Stimulated activated CD4-positive, alpha-beta T cell treated with anti-CD3 and anti-CD28 coated beads, TNF-alpha, amount 100 ng/mL, for 4 hours (primary cell): ENCODE measurements at places on chromosomes 6 and 20.

DNA sequence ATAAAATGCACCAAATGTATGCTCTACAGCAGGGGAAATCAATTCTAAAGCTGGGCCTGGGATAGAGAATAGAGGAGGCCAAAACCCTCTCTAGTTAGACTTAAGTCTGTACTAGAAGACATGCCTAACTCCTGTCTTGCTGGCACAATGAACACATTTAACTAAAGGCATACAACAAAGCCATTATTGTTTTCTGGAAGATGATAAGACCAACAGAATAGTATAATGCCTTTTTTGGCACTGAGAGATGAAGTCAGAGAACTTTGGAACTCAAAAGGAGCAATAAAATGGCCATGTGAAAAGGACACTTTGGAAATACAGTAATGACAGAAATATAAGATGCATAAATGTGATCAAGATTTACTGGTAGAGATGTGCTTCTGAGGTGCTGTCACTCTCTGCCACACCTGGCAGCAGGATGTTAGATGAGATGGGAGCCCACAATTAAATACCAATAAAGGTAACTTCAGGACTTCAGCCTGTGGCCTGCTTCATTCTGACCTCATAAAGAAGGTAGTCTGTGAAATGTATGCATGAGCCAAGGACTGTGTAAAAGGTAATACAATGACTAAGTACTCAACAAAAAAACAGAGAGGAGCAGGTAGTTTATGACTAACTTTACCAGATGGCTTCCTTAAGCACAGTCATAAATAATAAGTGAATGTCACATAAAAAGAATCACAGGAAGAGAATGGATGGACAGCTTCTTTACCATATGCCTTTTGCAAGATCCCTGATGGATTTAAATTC lies 333.4 kb downstream of the BCKDHB start:
- DNase-seq, result no peak

DNA sequence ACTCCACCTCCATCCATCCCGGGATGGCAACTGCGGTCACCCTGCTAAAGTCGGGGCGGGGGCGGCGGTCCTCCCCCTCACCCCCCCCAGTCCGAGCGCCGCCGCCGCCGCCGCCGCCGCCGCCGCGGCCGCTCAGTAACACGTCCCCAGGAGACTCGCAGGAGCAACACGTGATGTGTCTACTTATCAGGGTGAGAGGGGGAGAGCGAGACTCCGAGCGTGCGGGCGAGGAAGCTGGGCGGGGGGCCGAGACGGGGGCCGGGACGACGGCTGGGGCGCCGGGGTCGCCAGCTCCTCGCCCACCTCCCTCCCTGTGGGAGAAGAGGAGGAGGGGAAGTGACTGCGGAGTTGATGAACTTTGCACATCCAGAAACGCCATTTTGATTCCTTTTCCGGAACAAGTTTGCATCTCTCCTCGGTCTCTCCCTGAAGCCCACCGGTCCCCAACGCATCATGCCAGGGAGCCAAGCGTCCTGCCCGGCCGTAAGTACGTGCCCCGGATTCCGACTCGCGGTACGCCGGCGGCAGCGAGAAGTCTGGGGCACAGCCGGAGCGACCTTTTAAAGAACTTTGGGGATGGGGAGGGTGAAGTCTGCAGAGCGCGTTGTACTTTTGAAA lies at the start of gene RREB1:
TSS of gene RREB1 (plus strand) at position 384 of the 618 bp plus-strand sequence. CDS start 73,951 bp downstream, outside the sequence.
- DNase-seq, result peak; percentile 46

- no peak for DNase-seq
Measured at GRCh38 chr6:32177183-32177787, 920 bp upstream of the RNF5 start.

DNA sequence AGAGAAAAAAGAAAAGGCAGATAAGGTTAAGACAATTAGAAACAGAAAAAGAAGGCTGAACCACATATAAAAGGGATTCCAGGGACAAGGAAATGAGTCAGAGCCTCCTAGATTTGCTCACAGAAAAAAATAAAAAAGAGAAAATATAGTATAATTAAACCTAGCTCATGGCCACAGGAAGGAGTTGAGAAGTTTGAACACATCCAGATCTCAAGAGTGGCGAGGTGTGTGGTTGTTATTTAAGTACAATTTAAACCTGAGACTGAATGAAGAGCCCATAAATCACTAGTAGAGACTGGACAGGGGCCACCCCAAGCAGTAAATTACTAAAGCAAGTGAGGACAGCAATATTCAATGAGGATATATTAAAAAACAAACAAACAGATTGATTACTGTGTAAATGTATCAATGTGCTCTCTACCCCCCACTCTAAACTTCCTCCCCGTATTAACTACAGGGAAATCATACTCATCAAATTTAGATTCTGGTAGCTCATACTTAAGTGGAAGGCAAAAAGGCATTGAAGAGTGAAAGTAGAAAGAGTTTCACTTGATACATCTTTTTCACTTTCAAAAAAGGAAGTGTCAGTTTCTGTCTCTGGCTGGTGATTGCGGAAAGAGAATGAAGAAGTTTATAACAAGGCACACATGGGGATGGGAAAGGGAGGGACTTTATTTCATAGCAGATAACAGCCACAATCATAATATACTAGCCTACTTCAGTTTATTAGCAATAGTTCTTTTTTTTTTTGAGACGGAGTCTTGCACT lies 49.3 kb upstream of the SCAF8 start:
- no peak for DNase-seq

DNA sequence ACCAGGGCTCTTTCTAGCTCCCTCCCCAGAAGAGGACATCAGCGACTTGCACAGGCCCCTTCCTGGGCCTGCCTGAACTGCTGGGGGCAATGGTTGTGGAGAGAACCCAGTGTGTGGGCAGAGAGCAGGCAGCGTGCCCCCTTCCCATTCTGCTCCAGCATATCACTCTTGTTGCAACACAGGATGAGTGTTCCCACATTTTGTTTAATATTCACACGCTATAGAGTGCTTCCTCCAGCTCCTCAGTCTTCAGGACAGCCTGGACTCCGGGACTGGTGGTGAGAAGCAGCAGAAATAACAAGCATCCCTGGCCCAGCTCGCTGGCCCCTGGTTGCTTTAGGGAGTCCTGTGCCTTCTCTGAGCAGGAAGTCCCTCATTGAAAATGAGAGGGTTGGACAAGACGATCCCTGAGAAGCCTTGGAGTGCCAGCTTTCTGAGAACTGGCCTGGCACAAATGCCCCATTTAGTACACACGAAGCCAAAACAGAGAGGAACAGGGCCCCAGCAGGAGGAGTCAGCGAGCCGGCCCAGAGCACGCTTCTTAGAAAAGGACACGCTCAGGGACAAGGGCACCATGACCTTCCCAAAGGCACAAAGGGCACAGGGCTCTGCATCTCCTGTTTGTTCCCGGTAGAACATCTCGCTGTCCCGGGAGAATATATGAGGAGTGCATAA lies 84.2 kb upstream of the FOXC1 start:
- no peak for DNase-seq

DNA sequence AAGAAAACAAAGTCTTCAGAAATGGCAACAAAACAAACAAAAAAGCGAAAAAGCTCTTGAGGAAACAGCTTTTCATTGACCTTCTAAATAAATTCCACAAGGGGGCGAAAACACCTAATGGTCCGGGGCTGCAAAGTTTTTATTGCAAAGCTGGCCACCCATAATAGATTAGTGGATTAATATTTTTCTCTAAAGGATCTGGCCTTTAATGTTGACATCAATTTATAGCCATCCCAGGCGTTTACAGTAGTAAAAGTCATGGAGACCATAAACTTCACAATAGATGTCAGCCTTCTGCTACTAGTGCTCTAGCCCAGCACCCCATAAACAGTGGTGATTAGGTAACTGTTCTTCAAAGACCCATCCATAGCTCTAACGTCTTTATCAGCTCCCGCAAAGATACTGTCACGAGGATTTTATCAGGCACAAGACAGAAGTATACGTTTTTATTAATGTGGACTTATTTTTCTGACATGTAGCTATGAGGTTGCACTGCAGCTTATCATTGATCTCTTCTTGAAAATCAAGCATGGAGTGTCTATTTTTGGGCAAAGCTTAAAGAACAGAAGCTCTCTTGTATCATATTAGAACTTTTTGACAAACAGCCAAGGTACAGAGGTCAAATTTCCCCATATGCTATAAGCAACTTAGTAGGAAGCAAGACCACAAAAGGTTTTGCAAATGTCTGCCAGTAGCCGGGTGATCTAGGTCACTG lies 4.7 kb downstream of the CITED2 start:
- DNase-seq, result no peak

DNA sequence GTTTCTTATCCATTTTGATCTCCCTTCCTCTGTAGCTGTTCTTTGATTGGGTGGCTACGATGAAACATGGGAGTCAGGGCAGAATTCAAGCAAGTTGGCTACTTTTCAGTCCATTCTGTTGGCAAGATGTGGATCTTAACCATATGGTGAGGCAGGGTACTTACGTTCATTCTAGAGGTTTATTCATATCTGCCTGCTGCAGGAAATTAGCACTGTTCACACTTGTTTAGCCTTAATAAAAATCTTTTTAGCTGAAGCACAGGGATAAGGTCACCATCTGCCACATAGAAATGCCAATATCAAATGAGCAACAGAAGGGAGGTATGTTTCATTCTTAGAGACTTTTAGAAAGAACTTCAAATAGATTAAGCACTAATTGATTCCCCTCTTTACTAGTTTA lies 83.9 kb downstream of the GRIK2 start:
- DNase-seq, result no peak

- no peak for DNase-seq
Measured at GRCh38 chr20:34579191-34579978, 20.9 kb downstream of the MAP1LC3A start.

- DNase-seq, result no peak
Measured at GRCh38 chr6:135233686-135234491, 52.8 kb downstream of the MYB start.

DNA sequence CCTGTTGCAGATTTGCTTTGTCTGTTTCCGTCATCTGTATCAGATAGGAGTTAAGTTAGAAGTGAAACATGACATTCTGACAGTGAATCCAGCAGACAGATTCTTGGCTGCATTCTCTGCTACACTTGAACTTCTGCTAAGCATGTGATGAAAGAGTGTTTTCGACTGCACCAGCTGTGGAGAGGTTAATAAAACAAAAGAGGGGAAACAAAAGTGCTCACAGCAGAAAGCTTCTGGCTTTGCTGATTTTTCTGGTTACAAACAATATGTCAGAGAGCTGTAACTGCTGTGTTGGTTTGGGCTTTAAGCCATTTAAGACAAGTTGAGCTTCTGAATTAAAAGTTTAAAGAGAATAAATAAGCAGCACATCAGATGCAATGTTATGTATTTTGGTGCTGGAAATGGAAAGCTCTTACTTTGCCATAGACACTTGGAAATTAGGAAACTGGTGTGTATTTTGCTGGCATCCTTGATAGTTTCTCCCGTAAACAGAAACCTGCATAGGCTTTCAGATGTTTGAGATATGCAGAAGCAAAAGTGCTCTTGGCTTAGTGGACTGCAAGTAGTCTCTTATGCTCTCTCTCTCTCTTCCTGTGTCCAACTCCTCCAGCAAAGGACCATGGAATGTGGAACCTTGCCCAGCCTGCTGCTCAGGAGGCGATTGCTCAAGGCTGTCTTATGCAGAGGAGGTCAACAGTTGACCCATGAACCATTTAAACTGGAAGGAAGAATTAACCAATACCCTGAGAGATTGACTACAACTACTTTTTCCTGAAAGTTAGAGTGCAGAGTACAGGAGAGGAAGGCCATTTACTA lies 104.9 kb downstream of the RPS12 start:
- no peak for DNase-seq

GRCh38 chr6:3471286-3471685 lies 14.4 kb upstream of the SLC22A23 start:
- DNase-seq, result no peak

DNA sequence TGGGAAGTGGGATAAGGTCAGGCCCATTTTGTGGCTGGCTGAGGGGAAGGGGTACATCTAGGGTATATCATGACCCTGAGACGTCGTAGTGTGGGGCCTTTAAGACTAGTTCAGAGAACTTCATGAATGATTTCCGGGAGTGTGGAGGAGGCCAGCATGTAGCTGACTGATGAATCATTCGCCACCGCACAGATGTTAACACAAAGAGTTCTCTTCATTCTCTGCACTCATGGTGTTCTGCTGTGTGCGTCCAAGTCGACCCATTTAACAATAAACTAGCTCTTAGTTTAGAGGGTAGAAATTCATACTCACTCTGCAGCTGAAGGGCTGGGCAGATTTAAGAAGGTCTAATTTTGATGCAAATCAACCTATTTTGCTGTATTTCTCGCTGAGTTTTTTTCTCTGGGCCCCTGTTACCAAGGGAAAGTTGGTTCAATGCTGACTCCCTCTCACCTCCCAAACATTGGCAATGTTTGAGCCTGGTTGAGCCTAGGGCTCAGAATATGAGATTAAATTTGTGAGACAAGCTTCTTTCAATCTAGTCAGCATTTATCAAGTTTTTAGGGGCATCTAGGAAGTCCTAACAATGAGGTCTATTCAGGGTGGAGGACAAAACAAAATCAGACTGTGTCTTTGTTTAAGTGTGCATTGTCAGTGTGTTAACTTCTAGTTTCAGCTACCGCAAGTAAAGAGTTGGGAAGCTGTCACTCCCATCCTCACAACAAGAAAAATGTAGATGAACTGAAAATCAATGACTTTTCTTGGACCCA lies 106.8 kb upstream of the CBLN4 start:
- no peak for DNase-seq

DNA sequence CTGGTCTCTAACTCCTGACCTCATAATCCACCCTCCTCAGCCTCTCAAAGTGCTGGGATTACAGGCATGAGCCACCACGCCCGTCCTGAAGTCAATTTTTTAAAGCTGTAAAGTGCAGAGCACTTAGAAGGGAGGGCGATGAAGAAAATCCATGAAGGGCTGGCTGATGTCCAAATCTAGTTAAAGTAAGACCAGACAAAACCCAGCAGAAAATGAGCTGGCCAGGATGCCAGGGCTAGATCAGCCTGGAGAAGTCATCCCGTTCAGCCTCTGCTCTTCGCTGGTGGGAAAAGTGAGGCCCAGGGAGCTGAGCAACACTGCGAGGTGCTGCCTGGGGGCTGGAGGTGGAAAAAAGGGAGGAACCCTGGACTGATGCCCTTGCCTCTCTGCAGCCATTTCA lies 3.1 kb downstream of the BPIFB4 start:
- no peak for DNase-seq

DNA sequence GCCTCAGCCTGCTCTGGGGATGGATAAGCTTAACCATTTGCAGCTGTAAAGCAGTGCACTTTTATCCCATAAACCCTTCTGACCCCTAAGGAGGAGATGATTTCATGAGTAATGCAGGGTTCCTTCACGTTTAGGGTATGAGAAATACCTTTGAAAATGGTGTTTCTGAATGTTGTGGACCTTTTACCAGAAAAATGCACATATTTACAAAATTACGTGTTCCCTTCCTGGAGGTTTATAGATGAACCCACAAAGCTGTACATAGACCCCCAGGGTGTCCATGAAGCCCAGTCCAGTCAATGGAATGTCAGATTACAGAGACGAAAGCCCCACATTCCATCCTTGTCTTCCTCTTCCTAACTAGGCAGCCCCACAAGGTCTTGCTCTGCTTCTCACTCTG lies 78.6 kb upstream of the INSM1 start:
- no peak for DNase-seq

- no peak for DNase-seq
Measured at GRCh38 chr6:105024803-105025202, 67.9 kb downstream of the LIN28B start.

GRCh38 chr6:38348371-38348770 lies 291.4 kb downstream of the BTBD9 start:
- no peak for DNase-seq

GRCh38 chr20:34367155-34367554 lies 4.1 kb downstream of the ITCH start:
- DNase-seq, result no peak

GRCh38 chr6:128259029-128259724 lies 261.2 kb downstream of the PTPRK start:
- no peak for DNase-seq

GRCh38 chr6:36216559-36216958 lies 20.0 kb downstream of the BRPF3 start:
- DNase-seq, result no peak
